ENCODE measurements at places on chromosomes 3 and 15.

- H3K4me3 ChIP-seq, result no peak overlapping the region
- H3K27ac ChIP-seq, result peak overlapping the region; percentile 92
- H3K4me1 ChIP-seq, result peaks cover 46% of the 10 kb centered on the region
Measured at GRCh38 chr15:55250941-55251340, 38.7 kb downstream of the RAB27A start.

GRCh38 chr3:52144796-52145735 is 9.2 kb downstream of the POC1A start:
- peaks cover 31% of the 10 kb centered on the region for H3K36me3 ChIP-seq
- H3K4me3 ChIP-seq, result no peak overlapping the region
- no peak overlapping the region for H3K27ac ChIP-seq
- DNase-seq, result no peak

GRCh38 chr3:194265996-194266964 is 84.8 kb downstream of the CPN2 start:
- no peaks in the 10 kb centered on the region for H3K27me3 ChIP-seq
- no peaks in the 10 kb centered on the region for H3K36me3 ChIP-seq
- no peak for DNase-seq
- H3K27ac ChIP-seq, result peak overlapping the region; percentile 36
- H3K4me1 ChIP-seq, result peaks cover 11% of the 10 kb centered on the region

GRCh38 chr3:133995264-133995663 is 34.5 kb downstream of the SLCO2A1 start:
- no peaks in the 10 kb centered on the region for H3K36me3 ChIP-seq
- no peak for DNase-seq
- H3K4me3 ChIP-seq, result no peak overlapping the region
- peaks cover 7% of the 10 kb centered on the region for H3K4me1 ChIP-seq

DNA sequence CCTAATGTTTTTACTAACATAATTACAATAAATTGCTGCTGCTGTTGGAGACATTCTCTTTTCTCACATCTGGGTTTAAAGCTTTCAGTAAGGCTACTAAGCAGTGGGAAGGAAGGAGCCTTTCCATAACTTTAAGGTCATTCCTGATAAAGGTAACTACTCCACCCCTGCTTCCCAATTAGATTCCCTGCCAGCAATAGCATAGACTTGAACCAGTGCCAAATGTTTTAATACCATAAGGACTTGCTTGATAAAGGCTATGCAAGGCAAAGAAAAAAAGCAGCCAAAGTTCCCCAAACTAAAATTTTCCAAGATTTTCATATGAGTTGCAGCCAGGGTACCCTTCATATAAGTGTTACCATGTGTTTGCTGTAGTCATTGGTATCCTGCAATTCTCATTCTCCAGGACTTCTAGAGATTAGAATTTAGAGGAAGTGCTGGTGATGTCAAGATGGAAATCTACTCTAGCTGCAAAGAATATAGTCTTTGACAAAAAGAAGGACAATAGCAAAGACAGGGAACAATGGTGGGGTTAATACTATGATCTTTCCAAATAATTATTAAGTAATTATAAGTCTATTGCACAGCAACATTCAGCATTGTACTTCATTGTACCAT is 106.1 kb downstream of the FILIP1L start:
- no peak for DNase-seq
- no peak overlapping the region for H3K27ac ChIP-seq
- no peaks in the 10 kb centered on the region for H3K36me3 ChIP-seq
- H3K4me3 ChIP-seq, result no peak overlapping the region
- peaks cover 26% of the 10 kb centered on the region for H3K4me1 ChIP-seq

DNA sequence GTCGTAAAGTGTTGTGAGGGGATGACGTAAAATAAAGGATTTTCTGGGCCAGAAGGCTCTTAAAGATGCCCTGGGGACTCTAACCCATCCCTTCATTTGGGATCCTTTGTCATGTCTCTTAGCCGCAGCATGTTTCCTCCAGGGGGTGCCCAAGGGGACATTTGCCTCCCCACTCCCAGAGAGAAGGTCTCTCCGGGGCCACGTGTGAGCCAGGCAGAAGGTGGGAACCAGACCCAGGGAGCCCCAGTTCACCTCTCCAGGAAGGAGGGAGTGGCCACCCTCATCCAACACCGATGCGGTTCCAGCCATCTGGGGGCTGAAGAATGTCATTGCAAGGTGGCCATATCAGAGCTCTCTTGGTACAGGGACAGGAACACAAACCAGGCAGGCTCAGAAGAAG is 25.2 kb downstream of the ST8SIA2 start:
- H3K36me3 ChIP-seq, result no peaks in the 10 kb centered on the region
- no peaks in the 10 kb centered on the region for H3K4me1 ChIP-seq
- no peak for DNase-seq
- peaks cover 35% of the 10 kb centered on the region for H3K27me3 ChIP-seq
- no peak overlapping the region for H3K4me3 ChIP-seq

- no peak overlapping the region for H3K27ac ChIP-seq
- no peaks in the 10 kb centered on the region for H3K36me3 ChIP-seq
- no peaks in the 10 kb centered on the region for H3K27me3 ChIP-seq
Measured at GRCh38 chr3:27861046-27862036, 139.2 kb upstream of the EOMES start.

- peaks cover 44% of the 10 kb centered on the region for H3K4me1 ChIP-seq
- DNase-seq, result peak; percentile 37
- peak overlapping the region; percentile 72 for H3K27ac ChIP-seq
- peaks cover 13% of the 10 kb centered on the region for H3K36me3 ChIP-seq
- no peaks in the 10 kb centered on the region for H3K27me3 ChIP-seq
- no peak overlapping the region for H3K4me3 ChIP-seq
Measured at GRCh38 chr3:30512576-30512975, 93.8 kb upstream of the TGFBR2 start.

GRCh38 chr15:39393575-39394335 is 187.1 kb upstream of the THBS1 start:
- no peak overlapping the region for H3K4me3 ChIP-seq
- H3K27me3 ChIP-seq, result no peaks in the 10 kb centered on the region
- peaks cover 27% of the 10 kb centered on the region for H3K4me1 ChIP-seq
- no peak for DNase-seq
- H3K36me3 ChIP-seq, result no peaks in the 10 kb centered on the region

DNA sequence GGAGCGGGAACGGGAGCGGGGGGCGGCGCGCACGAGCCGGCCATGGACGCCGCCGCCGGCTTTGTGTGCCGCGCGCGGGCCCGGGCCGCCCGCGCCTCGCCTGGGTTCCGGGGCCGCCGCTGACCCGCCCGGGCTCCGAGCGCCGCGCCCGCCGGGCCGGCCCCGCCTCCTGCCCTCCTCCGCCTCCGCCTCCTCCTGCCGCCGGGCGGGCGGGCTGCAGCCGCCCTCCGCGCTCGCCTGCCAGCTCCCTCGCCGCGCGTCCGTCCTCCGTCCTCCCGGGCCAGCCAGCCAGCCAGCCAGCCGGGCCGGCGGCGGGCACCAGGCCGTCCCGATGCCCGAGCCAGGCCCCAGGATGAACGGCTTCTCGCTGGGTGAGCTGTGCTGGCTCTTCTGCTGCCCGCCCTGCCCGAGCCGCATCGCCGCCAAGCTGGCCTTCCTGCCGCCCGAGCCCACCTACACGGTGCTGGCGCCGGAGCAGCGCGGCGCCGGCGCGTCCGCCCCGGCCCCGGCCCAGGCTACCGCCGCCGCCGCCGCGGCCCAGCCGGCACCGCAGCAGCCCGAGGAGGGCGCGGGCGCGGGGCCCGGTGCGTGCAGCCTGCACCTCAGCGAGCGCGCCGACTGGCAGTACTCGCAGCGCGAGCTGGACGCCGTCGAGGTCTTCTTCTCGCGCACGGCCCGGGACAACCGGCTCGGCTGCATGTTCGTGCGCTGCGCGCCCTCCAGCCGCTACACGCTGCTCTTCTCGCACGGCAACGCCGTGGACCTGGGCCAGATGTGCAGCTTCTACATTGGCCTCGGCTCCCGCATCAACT is at the start of gene ABHD17C:
Gene ABHD17C (plus strand): TSS at position 212 of the 812 bp plus-strand sequence. CDS start 120 bp downstream, at position 332.
- H3K36me3 ChIP-seq, result no peaks in the 10 kb centered on the region
- peak; percentile 65 for DNase-seq
- H3K4me3 ChIP-seq, result peak within 1 kb of the TSS; percentile 92
- H3K27me3 ChIP-seq, result no peaks in the 10 kb centered on the region
- peak within 1 kb of the TSS; percentile 73 for H3K27ac ChIP-seq

- H3K27me3 ChIP-seq, result no peaks in the 10 kb centered on the region
- DNase-seq, result no peak
- H3K4me1 ChIP-seq, result no peaks in the 10 kb centered on the region
- no peak overlapping the region for H3K4me3 ChIP-seq
- no peak overlapping the region for H3K27ac ChIP-seq
Measured at GRCh38 chr3:6417174-6417573, 443.7 kb upstream of the GRM7 start.

DNA sequence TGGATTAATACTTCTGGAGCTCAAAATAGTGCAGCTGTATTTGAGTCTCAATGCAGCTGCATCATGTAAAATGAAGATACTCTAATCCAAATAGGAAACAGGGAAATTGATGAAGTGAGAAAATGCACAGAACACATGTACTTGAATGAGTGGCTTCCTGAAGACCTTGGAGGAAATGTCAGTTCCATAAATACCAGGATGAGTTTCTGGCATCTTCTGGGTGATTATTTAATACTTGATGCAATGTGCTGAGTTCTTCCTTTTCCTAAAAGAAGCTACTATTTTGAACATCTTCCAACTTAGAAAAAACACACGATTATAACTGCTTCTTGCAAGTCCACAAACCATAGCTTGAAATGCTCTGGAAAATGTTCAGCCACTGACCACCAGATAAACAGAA is 162.8 kb downstream of the SLC9A9 start:
- no peak overlapping the region for H3K4me3 ChIP-seq
- H3K27ac ChIP-seq, result no peak overlapping the region
- DNase-seq, result no peak
- H3K4me1 ChIP-seq, result peaks cover 5% of the 10 kb centered on the region

GRCh38 chr15:43775411-43775965 is 1.3 kb downstream of the ELL3 start:
- H3K36me3 ChIP-seq, result peaks cover 48% of the 10 kb centered on the region
- peaks cover 18% of the 10 kb centered on the region for H3K4me1 ChIP-seq
- peak overlapping the region; percentile 85 for H3K4me3 ChIP-seq
- H3K27me3 ChIP-seq, result no peaks in the 10 kb centered on the region
- peak; percentile 83 for DNase-seq

DNA sequence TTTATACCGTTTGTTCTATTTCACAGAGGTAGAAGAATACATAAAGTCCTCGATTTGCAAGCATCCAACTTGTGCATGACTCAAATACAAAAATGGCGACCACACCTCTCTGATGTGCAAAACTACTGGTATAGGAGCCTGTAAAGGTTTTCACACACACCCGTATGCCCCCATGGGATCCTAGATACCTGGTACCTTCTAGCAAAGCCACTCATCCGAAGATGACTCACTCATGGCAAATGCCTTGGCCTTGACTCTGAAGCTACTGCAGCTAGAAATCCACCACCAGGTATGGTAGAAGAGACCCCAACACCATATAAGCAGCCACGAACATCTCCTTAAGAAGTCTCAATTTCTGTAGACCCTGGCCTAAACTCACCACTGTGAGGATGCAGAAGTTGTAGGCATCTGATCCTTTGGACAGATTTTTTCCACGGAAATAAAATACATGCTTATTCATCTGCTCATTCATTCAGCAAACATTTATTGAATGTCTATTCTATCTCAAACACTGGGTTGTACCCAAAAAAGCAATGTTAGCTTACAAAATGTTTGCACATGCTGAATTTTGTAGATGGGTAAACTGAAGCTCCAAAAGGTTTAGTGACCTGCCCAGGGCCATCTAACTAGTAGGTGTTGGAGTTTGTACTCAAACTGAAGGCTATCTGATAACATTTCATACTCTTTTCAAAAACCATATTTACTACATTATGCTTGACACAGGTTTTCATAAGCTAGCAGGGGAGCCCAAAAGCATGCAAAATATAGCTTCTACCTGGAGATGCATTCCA is 158.8 kb downstream of the RORA start:
- peaks cover 21% of the 10 kb centered on the region for H3K27me3 ChIP-seq
- no peak for DNase-seq
- no peak overlapping the region for H3K4me3 ChIP-seq
- no peaks in the 10 kb centered on the region for H3K36me3 ChIP-seq
- H3K4me1 ChIP-seq, result no peaks in the 10 kb centered on the region

GRCh38 chr15:98954411-98954810 is 53.2 kb downstream of the PGPEP1L start:
- peaks cover 72% of the 10 kb centered on the region for H3K36me3 ChIP-seq
- no peak for DNase-seq
- H3K27ac ChIP-seq, result no peak overlapping the region
- no peaks in the 10 kb centered on the region for H3K27me3 ChIP-seq

DNA sequence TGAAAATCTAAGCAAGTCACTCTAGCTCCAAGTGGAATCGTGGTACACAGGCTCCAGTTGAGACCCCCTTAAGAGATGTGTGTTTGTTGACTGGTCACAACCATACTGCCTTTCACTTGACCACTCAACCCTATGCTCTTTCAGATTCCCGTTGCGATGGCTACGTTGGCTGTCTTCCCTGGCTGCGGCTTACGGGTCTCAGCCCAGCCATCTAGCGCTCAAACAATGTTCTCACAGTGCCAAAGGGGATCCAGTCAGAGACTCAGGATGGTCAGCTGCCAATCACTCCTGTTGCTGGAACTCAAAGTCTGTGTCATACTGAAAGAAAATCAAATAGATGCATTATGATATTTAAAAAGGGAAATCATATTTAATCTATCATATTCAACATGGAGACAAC is 237.6 kb downstream of the ITPR1 start:
- no peak overlapping the region for H3K4me3 ChIP-seq
- no peak for DNase-seq
- H3K4me1 ChIP-seq, result peaks cover 9% of the 10 kb centered on the region
- H3K36me3 ChIP-seq, result no peaks in the 10 kb centered on the region
- H3K27ac ChIP-seq, result no peak overlapping the region

GRCh38 chr3:54053211-54053610 is 69.1 kb upstream of the CACNA2D3 start:
- H3K27ac ChIP-seq, result no peak overlapping the region
- H3K4me3 ChIP-seq, result no peak overlapping the region
- no peak for DNase-seq
- no peaks in the 10 kb centered on the region for H3K27me3 ChIP-seq

GRCh38 chr15:57949374-57949943 is 116.1 kb downstream of the ALDH1A2 start:
- H3K4me3 ChIP-seq, result no peak overlapping the region
- DNase-seq, result no peak
- no peak overlapping the region for H3K27ac ChIP-seq
- H3K4me1 ChIP-seq, result peaks cover 12% of the 10 kb centered on the region
- no peaks in the 10 kb centered on the region for H3K36me3 ChIP-seq

All from MCF 10A (cell line).